ENCODE measurements at places on chromosomes 3 and 15.
A peak's percentile ranks its signal among the peaks of the same experiment; 100 is the strongest.

GRCh38 chr3:148534089-148534988 is 163.4 kb upstream of the AGTR1 start:
- DNase-seq: no peak

GRCh38 chr15:69988541-69989225 is 109.0 kb downstream of the TLE3 start:
- no peak for DNase-seq

DNA sequence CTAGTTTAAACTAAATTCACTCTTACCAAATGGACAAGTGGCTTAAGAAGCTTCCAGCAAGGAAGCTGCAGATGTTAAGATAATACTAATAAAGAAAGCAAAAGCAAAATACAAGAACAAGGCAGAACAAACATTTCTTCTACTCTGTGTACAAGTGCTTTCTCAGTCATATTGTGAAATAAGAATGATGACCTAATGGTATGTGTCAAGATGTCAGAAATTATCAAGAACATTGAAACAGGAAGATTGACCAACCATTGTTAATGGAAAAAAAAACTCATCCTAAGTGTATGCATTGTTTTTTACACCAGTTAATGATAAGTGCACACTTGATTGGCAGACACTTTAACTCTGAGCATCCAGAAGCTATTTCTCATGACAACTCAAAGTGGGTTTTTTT is 65.4 kb upstream of the P2RY1 start:
- DNase-seq: no peak

DNA sequence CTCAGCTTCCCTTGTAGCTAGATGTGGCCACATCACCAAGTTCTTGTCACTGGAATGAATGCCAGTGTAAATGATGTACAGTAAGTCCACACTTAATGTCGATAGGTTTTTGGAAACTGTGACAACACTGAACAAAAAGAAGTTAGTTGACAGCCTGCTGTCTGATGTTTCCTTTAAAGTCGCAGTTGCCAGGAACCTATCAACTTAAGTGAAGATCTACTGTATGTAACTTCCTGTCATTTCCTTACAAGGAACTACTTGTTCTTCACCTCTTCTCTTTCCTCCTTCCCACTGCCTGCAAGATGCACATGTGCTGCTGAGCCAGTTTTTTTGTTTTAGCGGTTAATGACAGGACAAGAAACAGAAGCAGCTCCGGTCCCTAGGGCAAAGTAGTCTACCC is 44.6 kb downstream of the HDGFL3 start:
- DNase-seq: no peak

DNA sequence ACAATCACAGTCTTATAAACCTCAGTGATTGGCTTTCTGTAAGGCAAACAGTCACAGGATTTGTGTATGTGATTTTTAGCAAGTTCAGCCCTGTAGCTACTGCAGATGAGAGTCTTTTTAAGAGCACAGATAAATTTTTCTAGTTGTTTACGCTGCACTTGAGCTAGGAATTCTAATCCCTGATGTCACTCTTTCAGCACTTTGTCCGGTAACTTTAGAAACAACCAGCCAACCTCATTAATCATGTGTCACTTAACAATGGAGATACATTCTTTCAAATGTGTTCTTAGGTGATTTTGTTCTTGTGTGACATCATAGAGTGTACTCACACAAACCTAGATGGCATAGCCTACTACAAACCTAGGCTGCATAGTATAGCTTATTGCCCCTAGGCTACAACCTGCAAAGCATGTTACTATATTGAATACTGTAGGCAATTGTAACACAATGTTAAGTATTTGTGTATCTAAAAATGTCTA is 36.8 kb upstream of the GOLGA6L2 start:
- no peak for DNase-seq

- DNase-seq: no peak
Measured at GRCh38 chr3:181549266-181549665, 162.5 kb upstream of the SOX2 start.

- no peak for DNase-seq
Measured at GRCh38 chr3:12286504-12286903, 2.4 kb upstream of the PPARG start.

DNA sequence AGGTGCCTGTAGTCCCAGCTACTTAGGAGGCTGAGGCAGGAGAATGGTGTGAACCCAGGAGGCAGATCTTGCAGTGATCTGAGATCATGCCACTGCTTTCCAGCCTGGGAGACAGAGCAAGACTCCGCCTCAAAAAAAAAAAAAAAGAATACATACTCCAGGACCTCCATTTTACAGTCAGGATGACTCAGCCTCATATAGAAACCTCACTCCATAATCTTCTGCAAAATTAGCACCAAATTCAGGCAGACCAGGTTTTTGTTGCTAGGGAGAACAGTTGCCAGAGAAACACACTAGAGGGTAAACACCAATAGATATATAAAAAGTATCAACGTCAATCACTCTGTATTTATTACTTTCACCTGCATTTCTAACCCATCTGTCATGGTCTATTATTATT is 28.3 kb upstream of the AP3B2 start:
- DNase-seq: no peak

DNA sequence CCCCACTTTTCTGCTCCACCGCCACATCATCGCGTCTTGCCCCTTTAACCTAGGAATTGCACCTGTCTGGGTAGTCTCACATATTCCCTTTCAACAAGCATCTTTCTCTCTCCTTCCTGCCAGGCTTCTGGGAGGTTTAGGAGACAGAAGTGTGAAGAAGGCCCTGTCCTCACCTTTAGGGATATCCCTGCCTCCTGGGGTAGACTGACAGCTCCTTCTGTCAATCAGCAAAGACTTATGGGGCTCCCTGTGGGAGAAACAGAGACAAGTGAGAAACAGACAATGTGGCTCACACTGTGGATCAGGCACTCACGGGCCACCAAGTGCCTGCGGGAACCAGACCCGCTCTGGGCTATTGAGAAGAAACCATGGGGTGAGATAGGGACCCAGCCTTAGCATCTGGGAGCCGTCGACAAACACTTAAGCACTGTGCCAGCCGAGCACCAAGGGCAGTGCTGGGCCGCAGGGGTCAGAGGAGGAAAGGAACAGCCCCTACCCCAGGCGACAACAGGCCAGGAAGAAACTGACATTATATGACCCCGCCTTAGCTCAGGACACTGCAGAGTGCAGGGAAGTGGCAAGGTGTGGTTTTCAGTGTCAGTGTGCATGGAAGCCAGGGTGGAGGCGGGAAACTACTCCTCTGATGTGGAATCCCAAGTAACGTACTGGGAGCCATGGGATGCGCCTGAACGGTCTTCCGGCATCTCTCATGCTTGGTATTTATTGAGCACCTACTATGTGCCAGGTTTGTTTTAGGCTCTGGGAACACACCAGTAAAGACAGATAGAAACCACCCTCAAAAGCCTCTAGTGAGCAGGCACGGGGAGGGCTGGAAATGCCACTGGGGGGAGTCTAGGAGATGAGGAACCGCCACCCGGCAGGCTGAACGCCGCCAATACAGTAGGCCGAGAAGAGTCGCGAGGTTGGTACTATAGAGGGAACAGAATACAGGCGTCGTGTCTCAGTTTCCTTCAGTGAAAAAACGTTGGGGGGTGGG is 1.8 kb downstream of the EFCC1 start:
- DNase-seq: no peak

- peak; percentile 22 for DNase-seq
Measured at GRCh38 chr3:98329392-98330124, 24.1 kb upstream of the OR5K4 start.

- no peak for DNase-seq
Measured at GRCh38 chr15:38046257-38047051, 112.0 kb downstream of the TMCO5A start.

- DNase-seq: no peak
Measured at GRCh38 chr3:50146316-50146901, 8.7 kb upstream of the SEMA3F start.

DNA sequence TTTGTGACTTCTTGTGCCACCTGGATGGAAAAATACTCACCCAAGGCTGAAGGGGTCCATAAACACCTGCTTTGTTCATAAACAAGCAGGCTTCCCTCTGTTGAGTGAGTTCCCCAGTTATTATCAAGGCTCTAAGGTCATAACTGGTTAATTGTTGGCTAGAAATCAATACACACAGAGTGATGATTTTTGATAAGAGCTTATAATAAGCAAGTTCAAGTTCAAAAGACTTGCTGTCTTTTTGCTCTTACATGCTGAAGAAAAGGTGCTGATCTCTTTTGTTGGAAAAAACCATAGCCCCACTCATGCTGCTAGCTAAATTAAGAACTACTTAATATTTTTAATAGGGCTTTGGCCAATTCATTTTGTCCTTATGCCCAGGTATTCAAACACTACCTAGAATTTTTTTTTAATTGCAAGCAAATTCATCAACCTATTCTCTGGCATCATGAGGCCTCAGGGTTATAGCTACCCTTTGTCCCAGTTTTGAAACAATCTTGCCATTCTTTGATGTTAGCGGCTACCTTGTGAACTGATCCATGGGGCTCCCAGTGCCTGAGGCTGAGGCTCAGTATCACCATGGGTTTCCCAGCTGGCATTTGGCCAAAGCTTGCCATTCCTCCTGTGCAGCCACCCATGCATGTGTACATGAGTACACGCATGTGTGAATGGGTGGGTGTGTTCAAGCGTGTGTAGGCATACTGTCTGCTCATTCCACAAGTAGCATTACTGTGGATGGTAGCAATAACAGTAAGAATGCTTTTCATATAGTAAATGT is 127.6 kb upstream of the LPP start:
- DNase-seq: no peak

GRCh38 chr3:104245261-104245660 is 1121.4 kb upstream of the ALCAM start:
- DNase-seq: no peak

- DNase-seq: no peak
Measured at GRCh38 chr3:32584660-32585059, 14.0 kb upstream of the DYNC1LI1 start.

GRCh38 chr3:13020159-13020750 is 53.0 kb downstream of the IQSEC1 start:
- no peak for DNase-seq

- no peak for DNase-seq
Measured at GRCh38 chr15:63385911-63386531, 4.4 kb upstream of the CA12 start.

GRCh38 chr3:172518929-172519640 is 4.1 kb downstream of the TNFSF10 start:
- no peak for DNase-seq

DNA sequence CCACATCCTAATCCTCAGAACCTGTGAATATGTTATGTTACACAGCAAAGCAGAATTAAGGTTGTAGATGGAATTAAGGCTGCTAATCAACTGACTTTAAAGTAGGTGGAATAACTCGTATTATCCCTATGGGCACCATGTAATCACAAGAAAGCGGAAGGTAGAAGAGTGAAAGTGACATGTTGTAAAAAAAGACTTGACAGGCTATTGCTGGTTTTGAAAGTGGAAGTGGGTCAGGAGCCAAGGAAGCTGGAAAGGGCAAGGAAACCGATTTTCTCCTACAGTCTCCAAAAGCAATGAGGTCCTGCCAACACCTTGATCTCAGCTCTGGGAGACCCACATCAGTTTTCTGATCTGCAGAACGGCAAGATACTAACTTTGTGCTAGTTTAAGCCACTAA is 6.6 kb downstream of the TP63 start:
- DNase-seq: no peak

DNA sequence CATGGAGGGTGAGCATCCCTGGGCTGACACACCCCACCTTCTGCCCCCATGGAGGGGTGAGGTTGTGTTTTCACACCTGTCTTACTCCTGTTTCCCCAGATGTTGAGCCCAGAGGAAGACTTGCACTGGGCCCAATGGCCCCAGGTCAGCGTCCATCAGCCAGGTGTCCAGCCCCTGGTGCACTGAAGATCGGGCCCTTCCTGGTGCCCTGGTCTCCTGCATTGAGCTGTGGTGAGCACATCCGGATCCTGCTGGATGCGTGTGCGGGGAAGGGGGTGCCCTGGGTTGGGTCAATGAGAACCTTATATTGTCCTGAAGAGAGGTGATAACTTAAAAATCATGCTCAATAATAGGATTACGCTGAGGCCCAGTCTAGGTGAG is 227.3 kb downstream of the SNRPN start:
- no peak for DNase-seq

GRCh38 chr3:47404431-47404876 is 23.6 kb downstream of the PTPN23 start:
- DNase-seq: no peak

DNA sequence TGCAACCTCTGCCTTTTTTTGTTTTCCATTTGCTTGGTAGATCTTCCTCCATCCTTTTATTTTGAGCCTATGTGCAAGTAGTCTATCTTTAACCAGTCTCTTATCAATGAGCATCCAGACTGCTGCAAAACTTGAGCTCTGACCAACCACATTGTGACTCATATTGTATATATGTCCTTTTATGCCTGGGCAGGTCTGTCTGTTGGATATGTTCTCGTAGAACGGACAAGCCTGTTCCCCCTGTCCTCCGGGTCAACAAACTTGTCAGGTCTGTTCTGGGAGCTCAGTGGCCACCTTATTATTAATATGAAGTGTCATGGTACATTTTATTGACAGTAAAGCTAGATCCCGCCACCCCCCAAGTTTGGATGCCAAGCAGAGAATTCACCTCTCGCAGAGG is 252.9 kb upstream of the ST8SIA2 start:
- no peak for DNase-seq

GRCh38 chr3:181103605-181104004 is 114.1 kb upstream of the DNAJC19 start:
- no peak for DNase-seq

DNA sequence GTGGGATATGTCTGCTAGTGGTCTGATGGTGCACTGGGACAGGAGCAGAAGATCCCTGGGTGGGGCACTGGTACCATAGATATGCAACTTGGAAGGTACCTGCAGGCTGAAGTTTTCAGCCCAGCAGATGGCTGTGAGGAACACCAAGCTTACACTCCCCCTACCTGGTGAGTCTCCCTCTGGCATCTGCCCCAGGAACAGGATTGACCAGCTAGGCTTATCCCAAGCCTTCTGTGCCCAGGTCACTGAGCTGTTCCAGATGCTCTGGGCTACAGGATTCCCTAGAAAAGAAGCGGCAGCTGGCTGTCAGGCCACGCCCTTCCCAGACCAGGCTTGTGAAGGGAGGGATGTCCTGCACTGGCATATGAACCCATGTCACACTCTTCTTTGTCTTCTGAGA is 1130.0 kb downstream of the NAALADL2 start:
- DNase-seq: no peak

GRCh38 chr15:38479266-38479665 is 25.3 kb downstream of the FAM98B start:
- no peak for DNase-seq

DNA sequence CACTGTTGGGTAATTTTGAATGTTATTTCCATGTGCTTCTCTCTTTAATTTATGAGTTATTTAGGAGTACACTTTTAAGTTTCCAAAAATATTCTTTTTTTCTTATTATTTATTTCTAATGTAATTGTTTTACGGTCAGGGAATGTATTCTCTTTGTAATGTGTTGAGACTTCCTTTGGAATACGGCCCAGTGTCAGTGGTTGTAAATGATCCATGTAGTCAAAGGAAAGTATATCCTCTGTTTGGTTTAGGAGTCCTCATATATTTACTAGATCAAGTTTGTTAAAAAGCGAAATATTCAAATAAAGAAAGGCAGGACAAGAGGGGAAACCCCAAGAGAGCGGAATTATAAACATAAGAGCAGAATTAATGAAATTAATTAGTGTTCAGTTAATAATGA is 49.0 kb upstream of the ADGRG7 start:
- DNase-seq: no peak
